Activated CD4-positive, alpha-beta T cell treated with anti-CD3 and anti-CD28 coated beads for 36 hours (primary cell): ENCODE measurements at places on chromosomes 1 and 21.

- DNase-seq, result peak; percentile 81
- H3K4me3 ChIP-seq, result peak within 1 kb of the TSS; percentile 83
- peaks cover 15% of the 10 kb centered on the region for H3K4me1 ChIP-seq
- peak within 1 kb of the TSS; percentile 72 for H3K27ac ChIP-seq
Measured at GRCh38 chr1:93447481-93448291, at the start of gene FNBP1L. FNBP1L (plus strand) TSS chr1:93448118; CDS start chr1:93448282, 164 bp downstream.

- H3K27ac ChIP-seq, result no peak overlapping the region
- DNase-seq, result peak; percentile 40
- H3K27me3 ChIP-seq, result peaks cover 53% of the 10 kb centered on the region
Measured at GRCh38 chr1:245156736-245157505, 2.1 kb downstream of the KIF26B start.

GRCh38 chr1:221907166-221907932, 165.5 kb upstream of the DUSP10 start:
- peaks cover 10% of the 10 kb centered on the region for H3K4me1 ChIP-seq
- no peak overlapping the region for H3K27ac ChIP-seq
- no peak overlapping the region for H3K4me3 ChIP-seq
- no peaks in the 10 kb centered on the region for H3K36me3 ChIP-seq
- peaks cover 2% of the 10 kb centered on the region for H3K27me3 ChIP-seq
- DNase-seq, result no peak

DNA sequence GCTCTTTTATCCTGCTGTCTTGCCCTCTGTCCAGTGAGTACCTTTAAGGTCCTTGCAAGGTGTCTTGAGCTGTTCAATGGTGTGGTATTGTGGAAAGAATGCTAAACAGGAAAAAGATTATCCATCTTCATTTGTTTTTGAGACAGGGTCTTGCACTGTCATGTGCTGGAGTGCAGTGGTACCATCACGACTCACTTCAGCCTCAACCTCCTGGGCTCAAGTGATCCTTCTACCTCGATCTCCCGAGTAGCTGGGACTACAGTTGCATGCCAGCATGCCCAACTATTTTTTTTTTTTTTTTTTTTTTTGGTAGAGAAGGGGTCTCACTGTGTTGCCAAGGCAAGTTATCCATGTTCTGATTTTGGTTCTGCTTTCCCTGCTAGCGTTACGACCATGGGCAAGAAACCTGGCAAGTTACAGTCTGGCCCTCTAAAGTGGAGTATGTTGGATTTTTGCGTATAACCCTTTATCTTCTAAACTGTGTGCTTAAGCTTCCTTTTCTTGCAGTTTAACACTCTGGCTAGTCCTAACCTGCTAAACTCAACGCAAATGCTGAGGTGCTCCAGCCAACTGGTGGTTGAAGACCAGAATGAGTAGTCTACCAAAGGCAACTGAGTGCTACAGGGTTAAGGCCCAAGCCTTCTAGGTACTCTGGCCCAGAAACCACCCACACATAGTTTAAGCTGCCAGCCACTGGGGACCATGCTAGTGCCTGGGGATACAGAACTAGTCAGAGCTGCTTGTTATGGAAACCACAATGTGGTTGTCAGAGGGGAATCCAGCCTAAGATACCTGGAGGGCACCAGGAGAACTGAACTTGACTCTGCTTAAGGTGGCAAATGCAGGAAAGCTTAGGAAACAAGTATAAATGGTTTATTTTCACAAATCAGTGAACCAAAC, 7.9 kb downstream of the RPL11 start:
- H3K4me1 ChIP-seq, result peaks cover 54% of the 10 kb centered on the region
- H3K27ac ChIP-seq, result peak overlapping the region; percentile 67
- no peak overlapping the region for H3K4me3 ChIP-seq
- peaks cover 81% of the 10 kb centered on the region for H3K36me3 ChIP-seq
- peak; percentile 36 for DNase-seq

DNA sequence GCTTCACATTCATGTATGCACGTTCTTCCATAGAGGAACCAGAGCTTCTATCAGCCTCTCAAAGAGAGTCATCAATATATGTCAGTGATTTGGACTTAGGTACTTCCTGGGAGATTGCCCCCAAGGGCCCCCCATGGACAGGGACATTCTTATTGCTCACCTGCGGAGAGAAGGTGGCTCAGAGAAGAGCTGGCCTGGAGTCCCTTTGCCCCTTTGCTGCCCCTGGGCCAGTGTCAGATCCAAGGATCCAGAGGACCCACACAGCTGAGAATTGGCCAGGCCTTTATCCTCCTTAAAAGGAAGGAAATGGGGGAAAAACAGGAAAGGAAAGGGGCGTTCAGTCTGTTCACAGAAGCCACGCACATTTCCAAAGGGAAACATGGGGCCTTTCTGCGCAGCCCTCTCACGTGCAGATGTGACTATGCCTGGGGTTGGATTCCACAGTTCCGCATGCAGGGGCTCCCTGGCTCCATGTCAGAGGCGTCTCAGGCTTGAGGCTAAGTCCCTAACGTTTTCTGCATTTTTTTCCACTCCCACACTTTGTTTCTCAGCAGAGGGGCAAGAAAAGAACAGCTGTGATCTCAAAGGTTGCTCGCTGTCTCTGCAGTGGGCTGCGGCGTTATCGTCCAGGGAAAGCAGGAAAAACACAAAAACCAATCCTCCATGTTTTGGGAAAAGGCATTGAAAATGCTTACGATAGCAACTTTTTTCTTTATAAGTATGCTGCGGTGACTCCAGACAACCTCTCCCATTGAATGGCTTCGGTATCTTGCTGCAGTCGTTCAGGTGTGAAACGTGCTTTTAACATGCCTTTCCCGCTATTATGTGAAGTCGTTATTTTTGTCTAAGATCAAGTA, 5.9 kb downstream of the C1orf226 start:
- H3K27ac ChIP-seq, result no peak overlapping the region
- no peak overlapping the region for H3K4me3 ChIP-seq
- no peaks in the 10 kb centered on the region for H3K4me1 ChIP-seq
